ENCODE measurements at places on chromosomes 5 and 9.
A peak's percentile ranks its signal among the peaks of the same experiment; 100 is the strongest.

- no peak for DNase-seq
These were observed 96.9 kb downstream of the ATG10 start for GRCh38 chr5:82068723-82069122.

GRCh38 chr9:105678163-105678562 is 15.9 kb downstream of the TAL2 start:
- DNase-seq, result no peak

- no peak for DNase-seq
These were observed 329.9 kb downstream of the KIF4B start for GRCh38 chr5:155343468-155343867.

- DNase-seq, result peak; percentile 34
These were observed 425.1 kb downstream of the BNC2 start for GRCh38 chr9:16445141-16445920.

DNA sequence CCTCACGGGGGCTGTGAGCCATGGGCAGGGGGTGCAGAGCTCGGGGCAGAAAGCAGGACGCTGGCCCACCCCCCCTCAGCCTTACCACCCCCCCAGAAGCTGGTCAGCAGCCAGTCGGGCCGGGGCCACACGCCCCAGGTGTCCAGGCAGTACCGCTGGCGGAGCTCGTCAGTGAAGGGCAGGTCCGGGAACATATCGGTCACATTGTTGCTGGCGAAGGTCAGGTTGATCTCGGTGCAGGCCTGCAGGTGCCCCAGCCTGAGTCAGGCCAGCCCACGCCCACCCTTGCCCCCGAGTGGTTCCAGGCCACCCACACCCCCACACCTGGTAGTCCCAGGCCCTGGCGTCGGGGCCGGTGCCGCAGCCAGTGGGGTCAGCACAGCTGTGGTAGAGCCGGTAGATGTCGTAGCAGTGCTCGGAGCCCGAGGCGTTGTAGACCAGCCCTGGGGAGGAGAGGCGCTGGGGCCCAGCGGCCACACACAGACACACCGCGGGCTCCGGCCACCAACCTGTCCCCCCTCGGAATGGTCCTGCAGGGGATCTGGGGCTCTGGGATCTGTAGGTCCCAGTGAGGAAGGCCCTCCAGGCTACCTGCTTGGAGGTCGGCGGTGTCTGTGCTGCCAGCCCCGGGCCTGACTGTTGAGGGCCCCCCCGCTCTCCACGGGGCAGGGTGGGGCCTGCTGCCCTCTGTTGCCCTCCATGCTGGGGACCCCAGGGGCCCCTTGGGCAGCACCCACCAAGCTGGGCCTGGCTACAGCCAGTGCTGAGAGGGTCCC is 2.6 kb downstream of the DPP7 start:
- no peak for DNase-seq

DNA sequence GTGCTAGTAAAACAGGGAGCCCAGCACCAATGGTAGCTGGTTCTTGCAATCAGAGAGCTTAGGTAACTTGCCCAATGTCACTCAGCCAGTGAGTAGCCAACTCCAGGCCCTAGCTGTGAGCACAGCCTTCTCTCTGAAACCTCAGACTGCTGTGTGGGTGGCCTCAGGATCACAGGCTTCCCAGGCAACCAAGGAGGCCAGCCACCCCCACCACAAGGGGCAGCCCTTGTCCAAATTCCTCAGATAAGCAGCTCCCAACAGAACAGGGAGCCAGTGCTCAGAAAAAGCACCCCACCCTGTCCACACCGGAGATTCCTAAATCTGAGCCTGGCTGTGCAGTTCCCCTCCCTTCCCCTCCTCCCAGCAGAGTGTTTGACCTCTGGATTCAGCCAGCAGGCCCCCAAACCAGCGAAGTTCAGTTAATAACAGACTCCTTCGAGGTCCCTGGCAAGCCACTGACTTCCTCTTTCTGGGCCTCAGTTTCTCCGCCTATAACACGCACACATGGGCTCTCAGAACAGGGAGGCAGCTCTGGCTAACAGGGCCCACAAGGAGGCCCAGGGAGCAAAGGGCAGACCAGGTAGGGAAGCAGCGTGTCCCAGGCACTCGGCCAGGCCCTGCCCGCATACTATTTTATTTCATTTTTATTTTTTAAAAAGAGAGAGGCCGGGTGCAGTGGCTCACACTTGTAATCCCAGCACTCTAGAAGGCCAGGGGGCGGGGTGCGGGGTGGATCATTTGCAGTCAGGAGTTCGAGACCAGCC is 2.7 kb downstream of the EEIG1 start:
- peak; percentile 85 for DNase-seq

- DNase-seq, result no peak
These were observed 24.9 kb downstream of the ROPN1L start for GRCh38 chr5:10466446-10467073.

- DNase-seq, result peak; percentile 35
These were observed 179.1 kb upstream of the GNA14 start for GRCh38 chr9:77827104-77827784.

GRCh38 chr9:82031538-82032280 is 43.1 kb downstream of the SPATA31D1 start:
- peak; percentile 72 for DNase-seq

DNA sequence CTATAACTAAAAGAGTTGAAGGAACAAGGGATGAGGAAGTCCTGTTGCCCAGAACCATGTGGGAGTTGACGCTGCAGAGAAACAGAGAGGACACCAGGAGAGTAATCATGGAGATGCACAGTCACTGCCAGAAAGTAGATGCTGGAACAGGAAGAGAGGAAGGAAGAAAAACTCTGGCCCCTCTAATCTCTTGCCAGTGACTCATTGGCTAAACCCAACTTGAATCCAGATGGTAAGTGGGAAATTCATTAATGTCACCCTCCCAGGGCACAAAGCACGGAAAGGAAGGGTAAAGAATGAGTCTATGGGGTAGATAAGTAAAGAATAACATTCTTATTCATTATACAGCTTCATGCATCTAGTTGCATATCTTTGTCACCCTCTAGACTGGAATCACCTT is 631.9 kb downstream of the PRELID2 start:
- DNase-seq, result peak; percentile 13

- no peak for DNase-seq
These were observed 26.2 kb upstream of the TNIP1 start for GRCh38 chr5:151107084-151107483.

DNA sequence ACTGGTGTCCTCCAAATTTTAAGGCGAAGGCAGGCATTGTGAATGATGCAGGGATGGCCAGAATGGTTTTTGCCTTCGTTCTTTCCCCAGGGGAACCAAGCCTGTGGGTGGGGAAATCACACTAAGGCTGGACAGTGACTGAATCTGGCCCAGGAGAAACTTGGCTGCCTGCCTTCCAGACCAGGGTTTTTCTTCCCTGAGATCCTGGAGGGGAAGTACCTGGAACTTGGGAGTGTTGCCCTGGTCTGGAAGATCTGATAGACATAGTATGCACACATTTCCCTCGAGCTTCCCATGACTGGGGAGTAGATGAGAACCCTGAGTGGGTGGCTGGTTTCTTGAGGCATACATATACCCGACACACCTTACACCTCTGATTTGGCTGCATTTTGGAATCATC is 664 bp upstream of the IL11RA start:
- peak; percentile 39 for DNase-seq

GRCh38 chr9:118290116-118290515 is 585.9 kb downstream of the TLR4 start:
- no peak for DNase-seq

DNA sequence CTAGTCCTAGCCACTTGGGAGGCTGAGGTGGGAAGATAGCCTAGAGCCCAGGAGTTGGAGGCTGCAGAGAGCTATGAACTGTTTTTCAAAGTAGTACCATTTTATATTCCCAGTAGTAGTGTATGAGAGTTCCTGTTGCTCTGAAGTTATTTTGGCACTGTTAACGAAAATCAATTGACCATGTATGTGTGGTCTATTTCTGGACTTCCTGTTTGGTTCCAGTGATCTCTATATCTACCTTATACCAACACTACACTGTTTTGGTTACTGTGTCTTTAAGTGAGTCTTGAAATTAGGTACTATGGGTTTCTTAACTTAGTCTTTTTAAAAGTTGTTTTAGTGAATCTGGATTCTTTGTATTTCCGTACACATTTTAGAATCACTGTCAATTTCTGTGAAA is 13.6 kb downstream of the SLF1 start:
- DNase-seq, result no peak

GRCh38 chr9:72351538-72352453 is 13.2 kb downstream of the ZFAND5 start:
- peak; percentile 80 for DNase-seq

DNA sequence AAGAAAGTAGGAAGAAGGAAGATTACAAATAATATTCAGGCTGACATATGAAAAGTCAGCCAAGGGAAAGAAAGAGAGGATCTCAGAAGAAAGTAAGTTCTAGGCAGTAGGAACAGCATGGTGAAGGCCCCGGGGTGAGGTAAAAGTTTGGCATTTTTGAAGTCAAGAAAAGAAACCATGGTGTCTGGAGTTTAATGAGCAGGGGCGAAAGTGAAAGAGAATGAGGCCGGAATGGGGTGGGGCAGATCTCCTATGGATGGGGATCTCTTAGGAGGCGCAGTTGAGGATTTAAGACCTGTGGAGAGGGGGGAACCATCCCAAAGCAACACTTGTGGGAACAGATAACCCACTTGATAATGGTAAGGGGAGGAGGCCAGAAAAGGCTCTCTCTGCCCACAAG is 42.3 kb upstream of the SMAD5 start:
- no peak for DNase-seq

DNA sequence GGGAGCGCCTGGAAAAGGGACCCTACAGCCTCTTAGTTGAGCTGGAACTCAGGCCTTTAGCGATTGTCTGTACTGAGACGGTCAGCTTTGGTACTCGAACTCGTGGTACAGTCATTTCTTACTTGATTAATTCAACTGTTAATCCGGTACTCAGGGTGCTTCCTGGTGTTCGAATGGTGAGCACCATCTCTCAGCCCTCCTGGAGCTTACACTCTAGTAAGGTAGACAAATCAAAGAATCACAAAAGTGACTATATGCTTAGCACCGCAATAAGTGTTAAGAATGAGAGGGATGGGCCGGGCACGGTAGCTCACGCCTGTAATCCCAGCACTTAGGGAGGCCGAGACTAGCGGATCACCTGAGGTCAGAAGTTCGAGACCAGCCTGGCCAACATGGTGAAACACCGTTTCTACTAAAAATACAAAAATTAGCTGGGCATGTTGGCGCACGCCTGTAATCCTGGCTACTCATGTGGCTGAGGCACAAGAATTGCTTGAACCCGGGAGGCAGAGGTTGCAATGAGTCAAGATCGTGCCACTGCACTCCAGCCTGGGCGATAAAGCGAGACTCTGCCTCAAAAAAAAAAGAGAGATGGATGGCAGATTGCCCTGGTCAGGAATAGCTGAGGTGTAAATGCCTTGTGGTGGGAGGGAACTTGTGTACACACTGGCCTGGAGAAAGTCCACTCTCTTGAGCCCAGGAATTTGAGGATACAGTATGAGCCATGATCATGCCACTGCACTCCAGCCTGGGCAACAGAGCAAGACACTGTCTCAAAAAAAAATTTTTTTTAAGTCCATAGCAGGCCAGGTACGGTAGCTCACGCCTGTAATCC is 981 bp downstream of the TCOF1 start:
- DNase-seq, result peak; percentile 40

- DNase-seq, result no peak
These were observed at the start of gene C9orf50 for GRCh38 chr9:129620669-129621295. Gene C9orf50, minus strand, starts transcription at chr9:129621101. Its CDS starts 527 bp downstream, at chr9:129620574.

DNA sequence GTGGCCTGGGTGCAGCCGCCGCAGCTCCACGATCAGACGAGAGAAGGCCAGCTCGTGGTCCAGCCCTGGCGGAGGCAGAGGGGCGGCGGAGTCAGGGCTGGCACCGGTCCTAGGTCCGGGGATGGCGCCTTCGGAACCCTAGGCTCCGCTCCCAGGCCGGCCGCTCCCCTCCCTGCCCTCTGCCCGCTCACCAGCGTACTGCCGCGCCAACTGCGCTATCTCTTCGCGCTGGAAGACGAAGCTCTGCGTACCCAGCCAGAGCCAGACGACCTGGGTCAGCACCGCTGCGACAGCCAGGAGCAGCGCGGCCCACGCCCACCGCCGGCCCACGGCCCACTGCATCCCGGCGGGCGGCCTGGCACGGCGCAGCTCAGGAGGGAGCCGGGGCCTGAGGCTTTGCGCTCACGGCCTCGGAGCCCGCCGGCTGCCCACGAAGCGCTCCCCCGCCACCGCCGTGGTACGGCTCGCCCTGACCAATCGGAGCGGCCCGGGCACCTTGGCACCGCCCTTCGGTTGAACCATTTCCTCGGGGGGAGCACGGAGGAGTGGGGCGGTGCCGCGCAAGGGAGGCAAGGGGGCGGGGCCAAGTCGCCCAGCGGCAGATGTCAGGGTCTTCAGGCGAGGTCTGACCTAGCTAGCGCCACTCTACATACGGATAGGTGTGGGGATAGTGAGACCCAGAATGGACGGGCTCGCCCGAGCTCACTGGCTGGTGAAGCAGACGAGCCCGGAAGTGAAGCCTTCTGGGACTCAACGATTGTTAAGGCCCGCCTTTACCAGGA is at the start of gene SIGMAR1:
TSS of gene SIGMAR1 (minus strand) at position 432 of the 782 bp plus-strand sequence. CDS start at position 342, 90 bp downstream.
- peak; percentile 88 for DNase-seq

GRCh38 chr5:78771260-78772205 is 123.0 kb upstream of the LHFPL2 start:
- DNase-seq, result no peak

- no peak for DNase-seq
These were observed 199.8 kb upstream of the PTGER4 start for GRCh38 chr5:40479939-40480338.

- DNase-seq, result peak; percentile 80
These were observed 32.0 kb upstream of the TTLL11 start for GRCh38 chr9:122125158-122125508.

DNA sequence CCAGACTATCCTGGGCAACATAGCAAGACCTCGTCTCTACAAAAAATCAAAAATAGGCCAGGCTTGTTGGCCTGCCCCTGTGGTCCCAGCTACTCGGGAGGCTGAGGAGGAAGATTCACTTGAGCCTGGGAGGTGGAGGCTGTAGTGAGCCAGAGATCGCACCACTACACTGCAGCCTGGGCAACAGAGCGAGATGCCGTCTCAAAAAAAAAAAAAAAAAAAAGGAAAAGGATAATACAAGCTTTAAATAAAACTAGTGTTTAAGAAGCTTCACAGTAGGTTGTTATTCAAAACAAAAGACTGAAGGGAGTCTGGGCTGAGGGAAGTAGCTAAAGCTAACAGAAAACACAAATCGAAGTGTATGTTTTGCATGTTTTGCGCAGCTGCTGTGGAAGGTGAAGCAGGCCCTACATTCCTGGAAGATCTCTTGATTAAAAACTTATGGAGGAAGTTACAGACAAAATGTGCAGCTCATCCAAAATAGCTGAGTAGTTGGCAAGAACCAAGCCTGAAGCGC is 581 bp upstream of the C9orf40 start:
- DNase-seq, result peak; percentile 68

DNA sequence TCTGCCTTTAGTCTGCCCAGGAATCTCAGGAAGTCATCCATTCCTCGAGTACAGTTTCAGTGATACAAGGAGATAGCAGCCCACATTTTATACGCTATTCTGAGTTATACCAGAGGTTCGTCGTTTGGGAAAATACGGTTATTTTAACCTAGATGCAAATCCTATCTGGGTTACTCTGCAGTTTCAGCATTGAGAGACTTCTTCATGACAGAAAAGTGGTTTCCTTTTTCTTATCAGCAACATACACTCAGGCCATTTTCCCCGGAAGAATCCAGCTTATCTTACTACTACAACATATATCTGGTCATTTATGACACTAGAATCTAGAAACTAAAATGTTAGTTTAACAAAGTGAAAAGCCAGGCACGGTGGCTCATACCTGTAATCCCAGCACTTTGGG is 83.4 kb upstream of the IQGAP2 start:
- no peak for DNase-seq

- DNase-seq, result no peak
These were observed 114.4 kb downstream of the SEC61B start for GRCh38 chr9:99336531-99336930.

GRCh38 chr5:72474516-72474915 is 32.7 kb downstream of the ZNF366 start:
- peak; percentile 43 for DNase-seq
